ENCODE measurements at places on chromosomes 16 and 17.
A peak's percentile ranks its signal among the peaks of the same experiment; 100 is the strongest.

DNA sequence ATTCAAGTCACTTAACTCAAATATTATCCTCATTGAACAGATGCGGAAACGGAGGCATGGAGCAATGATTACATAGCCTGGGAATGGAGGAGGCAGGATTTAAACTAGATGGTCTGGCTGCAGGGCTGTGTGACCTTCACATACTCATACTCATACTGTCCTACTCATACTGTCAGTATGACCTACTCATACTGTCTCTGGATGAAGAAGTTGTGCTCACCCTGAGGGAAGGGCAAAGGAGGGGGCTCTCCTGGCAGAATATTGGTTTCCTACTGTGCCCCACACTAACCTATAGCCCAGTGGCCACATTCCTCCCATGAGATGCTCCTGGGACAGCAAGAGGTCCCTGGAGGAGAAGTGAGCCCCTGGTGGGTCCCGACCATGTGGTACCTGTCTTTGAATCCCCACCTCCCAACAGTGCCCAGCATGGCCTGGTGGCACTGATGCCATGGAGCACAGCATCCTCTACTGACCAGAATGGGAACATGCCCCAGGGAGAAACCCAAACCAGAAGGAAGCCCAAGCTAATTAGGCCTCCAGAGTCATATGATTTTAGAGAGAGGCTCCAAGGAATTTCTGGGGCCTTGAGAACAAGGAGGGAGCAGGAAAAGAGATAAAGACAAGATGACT lies 197.3 kb upstream of the SDK2 start:
- no peak for DNase-seq

DNA sequence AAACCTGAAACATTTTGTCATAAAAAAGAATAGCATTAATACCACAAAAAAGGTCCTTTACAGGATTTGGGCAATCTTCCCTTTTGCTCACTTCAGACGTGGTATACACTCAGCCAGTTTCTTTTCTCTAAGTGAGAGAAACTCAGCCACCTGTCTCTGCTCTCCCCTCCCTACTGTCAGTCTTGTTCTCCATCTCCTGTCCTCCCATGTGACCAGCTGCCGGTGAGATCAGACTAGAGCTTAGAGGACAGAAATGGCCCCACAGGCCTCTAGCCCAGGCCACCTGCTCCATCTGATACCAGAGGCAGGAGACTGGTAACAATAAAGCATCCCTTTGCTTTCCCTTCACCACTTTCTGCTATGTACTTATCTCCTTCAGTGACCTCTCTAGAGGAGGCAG lies 34.9 kb downstream of the CMC2 start:
- DNase-seq = peak; percentile 80

DNA sequence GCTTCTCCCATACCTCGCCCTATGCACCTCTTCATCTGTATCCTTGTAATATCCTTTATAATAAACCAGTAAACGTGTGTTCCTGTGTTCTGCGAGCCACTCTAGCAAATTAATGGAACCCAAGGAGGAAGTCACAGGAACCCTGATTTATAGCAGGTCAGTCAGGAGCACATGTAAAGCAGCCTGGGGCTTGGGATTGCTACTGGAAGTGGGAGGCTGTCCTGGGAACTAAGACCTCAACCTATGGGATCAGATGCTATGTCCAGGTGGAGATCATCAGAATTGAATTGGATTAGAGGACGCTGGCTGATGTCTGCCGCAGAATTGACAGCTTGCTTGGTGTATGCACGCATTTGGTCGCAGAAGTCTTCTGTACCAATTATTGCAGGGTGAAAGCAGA lies 15.7 kb downstream of the WNT3 start:
- DNase-seq = no peak

DNA sequence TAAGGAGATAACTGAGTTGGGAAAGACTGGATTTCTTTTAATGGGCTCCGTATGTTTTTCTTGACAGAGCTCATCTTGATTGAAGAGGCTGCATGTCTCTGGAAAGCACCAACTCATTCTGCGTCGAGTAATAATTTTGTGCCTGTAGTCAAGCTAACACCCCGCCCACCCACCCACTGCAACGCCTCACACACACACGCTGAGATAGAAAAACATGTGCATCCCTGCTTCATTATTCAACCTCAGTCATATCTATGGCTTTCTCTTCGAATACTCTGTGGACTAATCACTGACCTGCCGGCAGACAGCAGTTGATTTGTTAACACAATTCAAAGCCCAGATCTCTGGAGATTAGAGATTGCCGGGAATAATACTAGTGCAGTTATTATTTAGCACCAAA lies 220.2 kb upstream of the TOM1L1 start:
- no peak for DNase-seq

GRCh38 chr17:57783338-57783742 lies 38.2 kb upstream of the CCDC182 start:
- DNase-seq = peak; percentile 54

- DNase-seq = no peak
Measured at GRCh38 chr16:85098565-85098964, 13.7 kb downstream of the CIBAR2 start.

- DNase-seq = no peak
Measured at GRCh38 chr17:364308-364707, 11.7 kb upstream of the RPH3AL start.

DNA sequence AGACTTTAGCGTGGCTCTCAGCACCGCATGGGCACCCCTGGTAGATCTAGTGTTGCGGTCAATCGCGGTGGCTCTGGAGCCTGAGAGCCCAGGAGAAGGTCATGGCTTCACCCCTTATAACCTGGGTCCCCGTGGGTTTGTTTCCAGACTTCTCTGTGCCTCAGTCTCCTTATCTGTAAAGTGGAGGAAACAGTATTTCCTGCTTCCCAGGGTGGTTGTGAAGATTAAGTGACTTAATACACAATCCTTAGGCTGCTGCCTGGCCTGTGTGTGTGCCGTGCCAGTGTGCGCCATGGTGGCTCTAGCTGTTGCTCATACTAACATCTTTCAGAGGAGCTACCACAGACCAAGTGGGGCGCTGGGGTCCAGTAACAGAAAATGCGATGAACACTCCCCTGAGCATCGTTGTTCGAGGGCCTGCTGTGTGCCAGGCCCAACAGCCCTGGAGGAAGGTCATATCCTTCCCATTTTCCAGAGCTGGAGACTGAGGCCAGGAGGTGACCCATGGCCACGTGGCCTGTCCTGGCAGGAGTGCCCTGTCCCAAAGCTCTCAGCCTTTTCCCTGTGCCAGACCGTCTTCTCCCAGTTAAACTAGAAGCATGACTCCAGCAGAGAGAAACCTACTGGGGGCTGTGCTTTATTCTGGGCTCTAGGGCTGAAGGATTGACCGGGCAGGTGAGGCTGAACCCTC lies 70.1 kb downstream of the CMIP start:
- no peak for DNase-seq

DNA sequence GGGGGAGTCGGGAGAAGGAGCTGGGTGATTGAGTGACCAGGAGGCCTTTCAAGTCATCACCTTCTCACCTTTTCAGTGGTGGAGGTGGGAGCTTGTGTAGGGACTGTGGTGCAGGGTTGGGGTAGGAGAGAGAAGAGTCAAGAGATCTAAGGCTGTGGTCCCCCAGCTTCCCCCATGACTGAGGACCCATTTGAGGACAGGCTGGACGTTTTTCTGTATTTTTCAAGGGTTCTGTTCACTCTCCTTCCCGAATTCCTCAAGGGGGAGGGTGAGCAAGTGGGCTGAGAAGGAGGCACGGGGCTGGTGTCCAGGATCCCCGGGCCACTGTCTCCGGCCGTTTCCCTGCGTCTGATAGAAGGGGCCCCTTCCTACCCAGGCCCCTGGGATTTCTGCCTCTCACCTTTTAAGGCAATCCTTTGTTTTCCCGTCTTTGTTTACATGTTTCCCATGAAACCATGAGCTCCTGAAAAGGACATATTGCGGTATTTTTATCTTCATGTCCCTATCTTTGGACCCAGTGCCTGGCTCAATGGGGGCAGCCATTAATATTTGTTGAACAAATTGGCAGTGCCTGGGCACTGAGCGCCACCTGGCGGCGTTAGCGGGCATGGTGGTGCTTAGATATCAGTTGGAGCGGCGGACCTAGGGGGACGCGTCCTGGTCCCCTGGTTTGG lies 9.2 kb upstream of the CD300A start:
- DNase-seq = peak; percentile 43

GRCh38 chr17:39636587-39636926 lies 387 bp upstream of the STARD3 start:
- no peak for DNase-seq

GRCh38 chr17:73066148-73066884 lies 26.2 kb downstream of the SLC39A11 start:
- no peak for DNase-seq

DNA sequence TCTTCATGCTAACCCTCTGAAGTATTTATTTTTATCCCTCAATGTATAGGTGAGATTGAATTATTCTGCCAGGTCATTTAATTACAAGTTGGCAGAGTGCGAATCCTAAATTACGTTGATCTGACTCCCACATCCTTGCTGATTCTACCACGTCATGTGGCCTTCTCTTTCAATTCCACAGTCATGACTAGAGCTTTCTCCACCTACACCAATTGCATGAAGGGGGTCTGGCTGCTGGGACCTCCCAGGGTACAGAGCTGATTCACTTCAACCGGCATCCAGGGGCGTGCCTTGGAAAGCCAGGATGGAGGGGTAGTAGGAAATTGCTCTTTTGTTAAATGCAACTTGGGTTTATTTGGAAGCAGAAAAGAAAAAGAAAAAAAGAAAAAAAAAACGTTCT lies 41.1 kb upstream of the CDH13 start:
- no peak for DNase-seq

DNA sequence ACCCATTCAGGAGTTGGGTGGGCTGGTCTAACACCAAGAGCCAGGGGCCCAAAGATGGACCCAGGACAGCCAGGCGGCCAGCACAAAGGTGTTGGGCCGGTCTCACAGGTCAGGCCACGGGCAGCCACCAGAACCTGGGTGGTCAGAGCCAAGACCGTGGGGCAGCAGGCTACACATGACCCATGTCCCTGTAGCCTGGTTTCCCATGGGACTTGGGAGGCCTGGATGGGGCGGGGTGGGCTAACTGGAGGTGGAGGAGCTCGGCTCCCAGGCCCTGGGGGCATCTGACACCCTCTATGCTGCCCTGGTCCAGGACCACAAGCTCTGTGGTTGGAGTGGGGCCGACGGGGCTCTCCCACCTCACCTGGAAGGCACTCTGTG lies 17.2 kb downstream of the CTU2 start:
- no peak for DNase-seq

DNA sequence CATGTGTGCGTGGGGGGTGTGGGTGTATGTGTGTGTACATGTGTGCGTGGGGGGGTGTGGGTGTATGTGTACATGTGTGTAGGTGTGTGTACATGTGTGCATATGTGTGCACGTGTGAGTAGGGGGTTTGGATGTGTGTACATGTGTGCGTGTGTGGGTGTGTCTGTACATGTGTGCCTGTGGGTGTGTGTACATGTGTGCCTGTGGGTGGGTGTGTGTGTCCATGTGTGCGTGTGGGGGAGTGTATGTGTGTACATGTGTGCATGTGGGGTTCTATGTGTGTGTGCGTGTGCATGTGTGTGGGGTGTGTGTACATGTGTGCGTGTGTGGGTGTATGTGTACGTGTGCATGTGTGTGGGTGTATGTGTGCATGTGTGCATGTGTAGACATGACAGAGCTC lies 129.1 kb downstream of the C16orf95 start:
- no peak for DNase-seq

DNA sequence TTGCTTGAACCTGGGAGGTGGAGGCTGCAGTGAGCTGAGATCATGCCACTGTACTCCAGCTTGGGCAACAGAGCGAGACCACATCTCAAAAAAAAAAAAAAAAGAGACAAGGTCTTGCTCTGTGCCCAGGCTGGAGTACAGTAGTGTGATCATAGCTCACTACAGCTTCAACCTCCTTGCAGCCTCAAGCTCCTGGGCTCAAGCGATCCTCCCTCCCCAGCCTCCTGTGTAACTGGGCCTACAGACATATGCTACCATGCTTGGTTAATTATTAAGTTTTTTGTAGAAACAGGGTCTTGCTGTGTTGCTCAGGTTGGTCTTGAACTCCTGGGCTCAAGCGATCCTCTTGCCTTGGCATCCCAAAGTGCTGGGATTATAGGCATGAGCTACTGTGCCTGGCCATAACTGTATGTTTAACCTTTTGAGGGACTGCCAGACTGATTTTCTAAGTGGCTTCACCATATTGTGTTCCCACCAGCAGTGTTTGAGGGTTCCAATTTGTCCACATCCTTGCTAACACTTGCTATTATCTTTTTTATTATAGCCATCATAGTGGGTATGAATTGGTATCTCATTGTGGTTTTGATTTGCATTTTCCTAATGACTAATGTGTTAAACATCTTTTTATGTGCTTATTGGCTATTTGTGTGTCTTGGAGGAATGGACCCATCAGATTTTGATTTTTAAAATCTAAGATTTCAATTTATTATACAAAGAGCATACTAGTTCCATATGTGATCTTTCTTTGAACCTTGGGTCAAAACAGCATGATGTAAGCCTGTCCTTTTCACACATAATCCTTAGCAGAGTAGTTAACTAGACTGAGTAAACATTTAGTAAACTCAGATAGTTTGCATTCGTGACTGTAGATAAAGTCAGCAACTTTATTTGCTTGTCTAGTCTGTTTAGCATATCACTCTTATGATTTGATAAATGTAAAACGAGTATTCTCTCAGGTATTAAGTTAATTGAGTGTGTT lies 38.1 kb upstream of the KPNB1 start:
- DNase-seq = no peak

GRCh38 chr17:6269478-6269877 lies 165.4 kb downstream of the AIPL1 start:
- DNase-seq = no peak

DNA sequence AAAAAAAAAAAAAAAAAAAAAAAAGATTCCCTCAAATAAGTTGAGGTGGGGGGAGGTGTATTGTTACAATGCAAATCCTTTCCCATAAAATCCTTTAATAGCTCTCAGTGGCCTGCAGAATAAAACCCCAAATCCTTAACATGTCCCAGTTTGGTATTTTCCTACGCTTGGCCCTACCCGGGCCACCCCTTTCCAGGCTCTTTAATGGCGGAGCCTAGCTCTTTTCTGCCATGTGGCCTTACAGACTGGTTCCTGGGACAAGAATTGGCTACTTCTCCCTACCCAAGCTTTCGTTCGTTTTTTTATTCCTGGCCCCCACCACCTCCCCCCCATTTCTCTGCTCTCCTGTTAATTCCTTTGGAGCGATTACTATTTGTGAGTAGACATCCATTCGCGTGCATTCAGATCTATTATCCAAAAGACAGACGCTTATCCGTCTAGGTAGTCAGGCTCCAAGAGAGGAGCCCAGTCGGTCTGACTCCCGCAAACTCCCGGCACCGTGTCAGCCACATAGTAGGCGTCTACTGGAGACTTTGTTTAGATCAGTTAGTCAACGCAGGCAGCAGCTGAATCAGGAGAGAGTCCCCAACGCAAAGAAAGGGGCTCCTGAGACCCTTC lies 813 bp upstream of the THAP11 start:
- no peak for DNase-seq

DNA sequence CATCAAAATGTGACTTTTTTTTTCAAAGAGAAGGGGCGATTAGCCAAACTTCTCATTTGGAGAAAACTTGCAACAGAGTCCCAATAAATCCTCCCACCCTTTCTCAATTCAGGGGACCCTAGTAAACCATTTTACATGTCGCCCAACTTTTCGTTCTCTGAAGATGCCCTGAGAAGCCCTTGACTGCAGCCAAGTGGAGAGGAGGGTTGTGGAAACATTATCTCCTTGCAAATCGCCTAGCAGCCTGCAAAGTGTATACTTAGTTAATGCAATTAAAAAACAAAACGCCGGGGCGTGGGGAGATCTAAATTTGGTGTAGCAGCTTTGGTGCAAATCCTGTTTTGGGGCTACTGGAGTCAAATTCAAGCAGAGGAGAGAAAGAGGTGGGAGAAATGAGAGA lies 1.2 kb upstream of the SHISA9 start:
- DNase-seq = no peak

GRCh38 chr16:14264327-14264943 lies 193.3 kb downstream of the MRTFB start:
- no peak for DNase-seq
